ENCODE measurements at places on chromosomes 7 and 10. TPM values are rescaled to one million over a fixed set of nuclear protein-coding genes. Genes with fewer than 3 reads are reported as not detected.

Gene MCM10
- 2.4 TPM for total RNA-seq

Gene ZNF503
- total RNA-seq = 0.87 TPM

GRCh38 chr10:45373003-45373575, 927 bp upstream of the ALOX5 start:
- DNase-seq = no peak

Gene ZNF117
- total RNA-seq = 3.1 TPM

All from lung microvascular endothelial cell (primary cell).